ENCODE measurements at places on chromosomes 6 and 20.

GRCh38 chr6:11217360-11218101 lies 14.9 kb downstream of the NEDD9 start:
- DNase-seq = no peak

DNA sequence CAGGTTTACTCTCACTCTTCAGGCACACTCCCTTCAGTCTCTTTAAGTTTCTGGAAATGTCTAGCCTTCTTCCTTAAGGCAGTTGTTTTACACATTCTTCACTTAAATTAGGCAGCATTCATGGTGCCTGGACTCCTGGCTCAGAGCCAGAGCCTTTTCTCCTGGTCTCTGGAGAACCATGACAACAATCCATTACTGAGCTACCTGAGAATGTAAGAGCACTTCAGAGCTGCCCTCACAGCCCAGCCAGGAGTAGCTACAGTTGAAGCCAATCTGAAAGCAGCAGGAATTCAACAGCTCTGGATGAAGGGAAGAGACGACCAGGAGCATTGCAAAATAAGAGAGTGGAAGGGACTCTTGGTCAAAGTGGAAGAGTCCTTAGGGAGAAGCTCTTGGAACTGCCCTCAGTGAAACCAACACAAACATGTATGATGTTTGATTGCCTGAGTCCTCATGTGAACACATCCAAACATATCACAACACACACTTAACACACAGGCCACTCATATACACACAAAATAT lies 416.8 kb upstream of the SPTLC3 start:
- DNase-seq = peak; percentile 90

DNA sequence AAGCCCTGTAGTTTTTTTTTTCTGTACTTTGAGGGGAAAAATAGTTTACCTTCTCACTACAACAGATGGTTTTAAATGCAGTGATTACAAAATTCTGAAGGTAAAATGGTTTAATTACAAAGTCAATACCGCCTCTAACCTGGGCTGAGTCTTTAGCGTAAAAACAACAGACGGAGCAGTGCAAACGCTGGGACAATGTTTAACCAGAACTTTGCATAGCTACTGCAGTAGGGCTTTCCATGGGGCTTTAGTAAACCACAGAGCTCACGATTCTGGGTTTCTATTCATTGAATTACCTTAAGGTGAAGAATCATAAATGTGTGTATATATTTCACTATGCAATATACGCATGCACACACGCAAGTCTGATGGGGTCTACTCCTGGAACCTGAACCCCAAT lies 77.9 kb downstream of the RFX6 start:
- no peak for DNase-seq

DNA sequence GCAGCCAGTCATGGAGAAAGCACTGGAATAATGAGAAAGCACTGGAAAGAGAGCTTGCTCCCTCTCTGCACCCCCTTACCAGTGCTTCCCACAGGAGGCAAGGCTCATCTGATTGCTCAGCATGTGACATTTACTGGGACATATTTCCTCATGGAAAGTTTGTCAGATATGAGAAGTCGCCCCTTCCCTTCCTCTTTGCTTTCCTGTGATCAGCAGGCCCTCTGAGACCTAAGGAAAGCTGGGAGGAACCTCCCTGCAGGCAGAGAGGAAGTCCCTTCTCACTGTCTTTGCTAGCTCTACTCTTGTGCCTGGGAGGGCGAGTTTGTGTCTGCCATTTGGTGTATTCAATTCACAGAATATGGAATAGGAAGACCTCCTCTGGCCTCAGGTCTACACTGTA lies 283.8 kb downstream of the ALDH8A1 start:
- DNase-seq = no peak

DNA sequence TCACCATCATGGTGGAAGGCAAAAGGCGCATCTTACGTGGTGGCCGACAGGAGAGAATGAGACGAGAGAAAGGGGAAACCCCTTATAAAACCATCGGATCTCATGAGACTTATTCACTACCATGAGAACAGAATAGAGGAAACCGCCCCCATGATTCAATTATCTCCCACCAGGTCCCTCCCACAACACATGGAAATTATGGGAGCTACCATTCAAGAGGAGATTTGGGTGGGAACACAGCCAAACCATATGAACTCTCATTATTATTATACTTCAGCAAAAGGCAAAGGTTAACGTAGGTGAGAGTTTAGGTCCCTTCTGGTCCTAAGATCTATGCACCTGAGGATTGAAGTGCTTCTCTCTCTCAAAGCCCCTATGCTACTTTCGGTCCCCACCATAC lies 2.4 kb upstream of the PFDN4 start:
- no peak for DNase-seq

DNA sequence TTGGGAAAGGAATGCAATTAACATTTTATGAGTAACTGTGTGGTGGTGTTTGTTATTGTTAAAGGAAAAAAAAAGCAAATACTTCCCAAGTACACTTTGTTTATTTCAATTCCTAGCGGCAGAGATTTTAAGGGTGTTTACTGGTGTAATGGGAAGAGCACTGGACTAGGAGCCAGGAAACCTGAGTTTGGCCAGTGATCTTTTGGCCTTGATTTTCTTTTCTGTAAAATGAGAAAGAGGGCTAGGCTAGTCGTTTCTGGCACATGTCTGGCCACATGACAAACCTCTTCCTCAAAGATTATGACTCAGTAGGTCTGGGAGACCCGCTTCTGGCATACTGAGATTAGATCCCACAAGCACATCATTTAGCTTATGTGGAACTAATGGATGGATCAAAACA lies 428.1 kb upstream of the NOX3 start:
- DNase-seq = no peak

DNA sequence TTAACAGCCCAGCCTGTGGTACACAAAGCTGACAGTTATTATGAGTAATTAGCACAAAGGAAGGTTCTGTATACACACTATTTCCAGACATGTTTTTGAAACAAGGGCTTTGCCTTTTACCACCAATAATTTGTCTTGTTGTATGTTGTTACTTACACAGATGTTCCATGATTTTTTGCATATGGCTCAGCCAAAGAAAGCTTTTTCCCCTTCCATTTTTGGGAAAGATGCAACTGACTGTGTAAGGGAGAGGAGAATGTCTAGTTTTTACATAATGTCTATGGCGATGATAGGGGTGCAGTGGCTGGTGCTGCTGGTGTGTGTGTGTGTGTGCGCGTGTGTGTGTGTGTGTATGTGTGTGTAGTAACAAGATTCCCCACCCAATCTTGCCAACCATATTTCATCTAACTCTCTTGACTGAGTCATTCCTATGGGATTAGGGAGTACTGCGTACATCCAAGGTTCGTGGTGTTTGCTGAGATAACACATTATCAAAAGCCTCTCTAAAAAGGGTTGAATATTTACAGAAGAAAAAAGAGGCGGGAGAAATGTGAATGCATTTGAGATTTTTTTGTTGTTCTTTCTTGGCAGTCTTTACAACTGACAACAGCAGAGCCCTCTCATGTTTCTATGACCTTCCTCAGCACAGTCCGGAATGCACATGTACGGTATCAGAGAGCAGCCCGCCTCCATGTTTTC lies 192.2 kb downstream of the GMPR start:
- no peak for DNase-seq

DNA sequence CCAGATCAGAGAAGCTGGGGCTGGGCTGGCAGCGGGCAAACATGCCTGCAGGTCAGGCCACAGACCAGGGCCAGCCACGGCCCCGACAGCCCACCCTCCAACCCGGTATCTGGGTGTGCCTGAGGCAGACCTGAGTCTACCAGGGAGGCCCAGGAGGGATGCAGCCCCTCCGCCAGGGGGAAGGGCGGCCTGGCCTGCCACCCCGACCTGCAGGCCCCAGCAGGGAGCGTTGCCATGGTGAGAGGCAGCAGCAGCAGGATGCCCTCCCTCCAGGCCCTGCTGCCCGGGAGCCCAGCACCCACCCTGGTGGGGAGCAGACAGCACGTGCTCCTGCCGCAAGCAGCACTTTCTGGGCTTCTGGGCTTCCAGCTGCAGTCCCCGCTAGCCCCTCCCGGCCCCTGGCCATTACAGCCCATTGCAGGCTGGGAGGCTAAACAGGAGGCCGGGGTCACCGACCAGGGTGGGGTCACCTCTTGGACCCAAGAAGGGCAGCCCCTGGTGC lies 3.8 kb upstream of the EEF1A2 start:
- peak; percentile 44 for DNase-seq

- DNase-seq = no peak
Observed at GRCh38 chr6:53845280-53846195, 50.7 kb downstream of the LRRC1 start.

DNA sequence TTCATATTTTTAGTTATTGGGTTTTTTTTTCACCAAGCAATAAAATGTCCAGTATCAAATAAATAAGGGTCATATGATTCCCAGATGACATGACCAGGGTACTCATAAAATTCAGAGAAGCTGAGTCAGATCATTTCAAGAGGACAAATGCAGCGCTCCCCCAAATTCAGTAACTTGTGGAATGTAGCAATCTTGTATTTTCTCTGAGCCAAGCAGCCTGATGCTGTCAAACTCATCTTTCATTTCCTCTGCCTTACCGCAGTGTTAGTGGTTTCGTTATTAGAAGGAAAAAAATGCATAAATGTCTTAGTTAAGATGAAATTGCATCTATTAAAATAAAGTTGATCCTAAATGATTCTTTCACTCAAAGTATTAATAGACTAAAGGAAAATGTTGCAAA lies 57.8 kb upstream of the EDN1 start:
- DNase-seq = no peak

GRCh38 chr20:18645196-18645745 lies 57.4 kb downstream of the DTD1 start:
- peak; percentile 60 for DNase-seq

- no peak for DNase-seq
Observed at GRCh38 chr20:23161968-23162696, 76.0 kb upstream of the CD93 start.

- DNase-seq = peak; percentile 77
Observed at GRCh38 chr6:36912586-36912985, 26.8 kb downstream of the C6orf89 start.

DNA sequence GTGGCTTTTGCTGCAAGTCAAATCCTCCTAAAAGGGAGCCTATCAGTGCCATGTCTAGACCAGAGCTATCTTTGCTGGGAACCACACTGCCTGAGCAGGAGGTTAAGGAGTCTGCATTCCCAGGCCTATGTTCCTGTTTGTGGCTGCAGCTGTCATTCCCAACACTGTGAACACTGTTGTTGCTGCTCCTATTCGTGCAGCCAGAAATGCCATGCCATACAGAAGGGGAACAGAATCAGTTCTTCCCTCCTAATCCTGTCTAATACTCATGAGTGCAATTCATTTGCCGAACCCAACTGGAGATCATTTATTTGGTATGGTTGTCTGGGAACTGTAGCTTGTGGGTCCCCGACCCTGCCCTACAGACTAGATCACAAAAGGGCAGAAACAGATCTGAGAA lies 406.5 kb upstream of the GJE1 start:
- peak; percentile 67 for DNase-seq

- no peak for DNase-seq
Observed at GRCh38 chr6:44580901-44581300, 193.4 kb downstream of the CDC5L start.

DNA sequence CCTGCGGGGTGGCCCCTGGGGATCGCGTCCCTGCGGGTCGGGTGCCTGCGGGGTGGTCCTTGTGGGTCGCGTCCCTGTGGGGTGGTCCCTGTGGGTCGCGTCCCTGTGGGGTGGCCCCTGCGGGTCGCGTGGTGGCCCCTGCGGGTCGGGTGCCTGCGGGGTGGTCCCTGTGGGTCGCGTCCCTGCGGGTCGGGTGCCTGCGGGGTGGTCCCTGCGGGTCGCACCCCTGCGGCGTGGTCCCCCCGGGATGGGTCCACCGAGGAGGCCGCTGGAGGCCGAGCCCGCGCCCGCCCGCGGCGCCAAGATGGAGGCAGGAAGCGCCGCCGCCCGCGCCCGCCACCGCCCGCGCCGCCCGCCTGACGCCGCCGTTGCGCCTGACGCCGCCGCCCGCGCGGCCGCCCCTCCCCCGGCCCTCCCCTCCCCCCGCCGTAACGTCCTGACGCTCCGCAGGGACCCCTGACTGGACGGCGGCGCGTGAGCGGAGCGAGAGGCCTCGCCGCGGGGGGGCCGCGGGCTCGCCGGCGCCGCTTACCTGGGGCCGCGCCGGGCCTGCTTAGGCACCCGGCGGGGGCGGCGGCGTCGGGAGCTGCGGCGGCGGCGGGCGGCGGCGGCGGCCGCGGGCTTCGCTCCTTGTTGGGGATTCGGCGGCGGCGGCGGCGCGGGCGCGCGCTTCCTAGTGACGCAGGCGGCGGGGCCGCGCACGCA lies at the start of gene GMEB2:
GMEB2 (minus strand) TSS at position 678 of the 705 bp plus-strand sequence. CDS start 7,704 bp downstream, outside the sequence.
- no peak for DNase-seq

GRCh38 chr6:33450434-33450833 lies 3.9 kb upstream of the ZBTB9 start:
- DNase-seq = no peak

DNA sequence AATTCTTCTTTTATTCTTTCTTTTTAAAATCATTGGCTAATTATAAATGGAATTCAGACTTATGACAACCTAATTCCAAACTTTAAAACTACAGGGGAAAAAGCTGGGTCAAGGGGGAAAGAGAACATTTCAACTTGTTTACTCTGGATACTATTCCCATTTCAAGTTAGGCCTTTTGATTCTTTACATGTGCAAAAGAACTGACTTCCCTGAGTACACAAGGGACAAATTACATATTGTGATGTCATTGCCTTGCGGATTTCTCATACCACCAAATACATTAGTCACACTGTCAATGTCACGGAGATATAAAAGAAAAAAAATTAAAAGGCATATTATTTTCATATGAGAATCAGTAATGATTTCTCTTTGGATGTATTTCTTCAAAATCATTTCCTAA lies 96.5 kb upstream of the TBX18 start:
- DNase-seq = no peak

GRCh38 chr20:21105429-21106170 lies 558 bp downstream of the LINC00237 start:
- DNase-seq = no peak

GRCh38 chr6:37705239-37706051 lies 7.8 kb upstream of the MDGA1 start:
- peak; percentile 95 for DNase-seq

DNA sequence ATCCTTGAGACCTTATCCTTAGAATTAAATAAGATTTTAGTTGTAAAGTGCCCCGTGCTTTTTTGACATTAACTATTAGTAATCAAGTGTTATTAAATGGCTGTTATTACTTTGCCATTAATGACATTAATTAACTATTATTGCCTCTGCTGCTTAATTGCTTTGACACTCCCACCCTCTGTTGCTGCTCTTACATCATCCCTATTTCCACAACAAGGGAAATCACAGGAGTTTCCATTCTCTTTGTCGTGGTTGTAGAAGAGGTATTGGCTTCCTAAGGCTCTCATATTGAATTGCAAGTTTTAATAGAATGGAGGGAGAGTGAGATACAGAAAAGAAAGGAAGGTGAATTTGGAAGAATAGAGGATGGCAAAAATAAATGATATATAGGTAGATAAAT lies 545.8 kb downstream of the MMUT start:
- no peak for DNase-seq

DNA sequence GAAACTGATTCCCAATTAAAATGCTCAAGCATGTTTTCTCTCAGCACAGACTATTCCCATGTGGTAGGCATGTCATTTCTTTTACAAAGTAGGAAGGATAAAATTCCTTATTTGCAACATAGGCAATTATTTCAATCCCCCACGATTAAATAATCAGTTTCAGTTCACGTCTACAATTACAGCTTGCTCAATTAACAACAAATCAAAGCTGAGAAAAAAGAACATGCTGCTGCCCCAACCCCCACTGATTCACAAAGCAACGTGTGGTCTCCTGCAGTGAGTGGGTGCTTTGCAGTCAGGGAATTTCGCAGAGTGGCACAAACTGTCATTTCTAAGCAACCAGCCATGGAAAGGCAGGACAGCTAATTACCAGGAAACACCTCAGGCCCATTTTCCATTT lies 17.0 kb downstream of the RNASET2 start:
- no peak for DNase-seq

GRCh38 chr20:20435453-20435852 lies 67.5 kb downstream of the INSM1 start:
- DNase-seq = no peak
